ENCODE measurements at places on chromosomes 13 and 19.

- no peak for DNase-seq
Observed at GRCh38 chr13:21576426-21576825, 27.5 kb downstream of the MICU2 start.

- no peak for DNase-seq
Observed at GRCh38 chr13:37273836-37274235, 168.4 kb upstream of the CSNK1A1L start.

- DNase-seq = no peak
Observed at GRCh38 chr13:58343076-58343475, 711.5 kb downstream of the PCDH17 start.

- DNase-seq = no peak
Observed at GRCh38 chr13:37288057-37288720, 182.7 kb upstream of the CSNK1A1L start.

- no peak for DNase-seq
Observed at GRCh38 chr19:6730153-6730804, 7.1 kb downstream of the GPR108 start.

DNA sequence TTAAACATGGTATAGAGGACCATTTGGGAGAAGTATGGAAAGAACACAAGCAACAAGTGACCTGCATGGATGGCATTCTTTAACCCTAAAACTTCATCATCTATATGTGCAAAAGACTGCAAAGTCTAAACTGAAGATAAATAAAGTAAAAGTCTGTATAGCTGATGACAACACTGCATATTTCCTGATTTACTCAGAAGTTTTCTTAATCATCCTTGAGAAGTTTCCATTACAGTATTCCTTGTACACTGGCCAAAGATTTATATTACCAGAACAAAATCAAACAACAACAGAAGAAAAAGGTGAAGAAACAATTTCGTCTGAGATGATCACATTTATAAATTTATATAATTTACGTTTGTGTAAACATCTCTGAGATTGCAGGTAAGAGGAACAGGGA is 805.7 kb downstream of the PCDH9 start:
- no peak for DNase-seq

- DNase-seq = no peak
Observed at GRCh38 chr13:44402899-44403445, 29.3 kb downstream of the SERP2 start.

DNA sequence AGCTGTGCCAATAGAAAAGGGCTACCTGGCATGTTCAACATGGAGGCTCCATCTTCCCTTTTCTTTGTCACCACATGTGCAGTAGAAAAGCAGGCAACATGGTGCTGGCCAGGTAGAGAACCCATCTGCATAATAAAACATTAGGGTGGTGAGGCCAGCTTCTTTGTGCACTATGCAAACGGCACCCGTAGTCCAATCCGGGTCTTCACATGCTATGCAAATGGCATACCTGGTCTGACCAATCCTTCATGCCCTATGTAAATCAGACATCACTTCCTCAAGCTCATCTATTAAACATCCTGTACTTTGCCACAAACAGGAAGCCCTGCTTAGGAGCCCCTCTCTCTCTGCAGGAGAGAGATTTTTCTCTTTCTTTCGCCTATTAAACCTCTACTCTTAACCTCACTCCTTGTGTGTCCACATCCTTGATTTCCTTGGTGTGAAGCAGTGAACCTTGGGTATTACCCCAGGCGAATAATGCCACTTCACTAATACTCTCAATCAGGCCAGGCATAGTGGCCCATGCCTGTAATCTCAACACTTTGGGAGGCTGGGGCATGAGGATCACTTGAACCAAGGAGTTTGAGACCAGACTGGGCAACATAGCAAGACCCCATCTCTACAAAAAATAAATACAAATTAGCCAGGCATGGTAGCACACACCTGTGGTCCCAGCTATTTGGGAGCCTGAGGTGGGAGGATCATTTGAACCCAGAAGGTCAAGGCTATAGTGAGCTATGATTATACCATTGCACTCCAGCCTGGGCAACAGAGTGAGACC is 111.3 kb upstream of the MRI1 start:
- DNase-seq = no peak

DNA sequence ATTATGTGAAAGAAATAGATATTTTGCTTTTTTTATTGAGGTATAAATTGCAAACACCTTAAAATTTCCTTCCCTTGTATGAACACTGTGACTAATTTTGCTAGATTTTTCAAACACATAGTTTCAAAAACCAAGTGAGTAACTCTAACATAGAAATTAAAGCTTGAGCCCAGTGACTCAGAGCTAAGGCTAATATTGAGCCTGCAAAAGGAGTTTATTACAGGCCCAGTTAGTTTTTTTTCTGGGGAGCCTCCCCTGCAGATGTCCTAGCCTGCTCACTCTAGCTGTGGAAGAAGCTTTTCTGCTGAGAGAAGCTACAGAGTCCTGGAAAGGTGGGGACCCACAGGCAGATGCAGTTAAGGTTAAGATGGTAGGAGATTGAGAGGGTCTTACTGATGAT is 3.4 kb downstream of the ZNF430 start:
- no peak for DNase-seq

- DNase-seq = no peak
Observed at GRCh38 chr19:15717809-15718208, 10.0 kb upstream of the OR10H2 start.

DNA sequence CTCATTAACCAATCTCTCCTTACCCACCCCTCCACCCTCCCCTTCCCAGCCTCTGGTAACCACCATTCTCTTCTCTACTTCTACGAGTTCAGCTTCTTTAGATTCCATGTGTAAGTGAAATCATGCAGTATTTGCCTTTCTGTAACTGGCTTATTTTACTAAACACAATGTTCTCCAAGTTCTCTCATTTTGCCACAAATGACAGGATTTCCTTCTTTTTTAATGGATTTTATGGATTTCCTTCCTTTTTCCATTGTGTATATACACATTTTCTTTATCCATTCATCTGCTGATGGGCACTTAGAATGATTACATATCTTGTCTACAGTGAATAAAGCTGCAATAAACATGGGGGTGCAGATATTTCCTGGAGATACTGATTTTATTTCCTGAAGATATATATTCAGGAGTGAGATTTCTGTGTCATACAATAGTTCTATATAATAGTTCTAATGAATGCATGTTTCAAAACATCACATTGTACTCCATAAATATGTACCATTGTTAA is 20.2 kb downstream of the KCTD12 start:
- no peak for DNase-seq

DNA sequence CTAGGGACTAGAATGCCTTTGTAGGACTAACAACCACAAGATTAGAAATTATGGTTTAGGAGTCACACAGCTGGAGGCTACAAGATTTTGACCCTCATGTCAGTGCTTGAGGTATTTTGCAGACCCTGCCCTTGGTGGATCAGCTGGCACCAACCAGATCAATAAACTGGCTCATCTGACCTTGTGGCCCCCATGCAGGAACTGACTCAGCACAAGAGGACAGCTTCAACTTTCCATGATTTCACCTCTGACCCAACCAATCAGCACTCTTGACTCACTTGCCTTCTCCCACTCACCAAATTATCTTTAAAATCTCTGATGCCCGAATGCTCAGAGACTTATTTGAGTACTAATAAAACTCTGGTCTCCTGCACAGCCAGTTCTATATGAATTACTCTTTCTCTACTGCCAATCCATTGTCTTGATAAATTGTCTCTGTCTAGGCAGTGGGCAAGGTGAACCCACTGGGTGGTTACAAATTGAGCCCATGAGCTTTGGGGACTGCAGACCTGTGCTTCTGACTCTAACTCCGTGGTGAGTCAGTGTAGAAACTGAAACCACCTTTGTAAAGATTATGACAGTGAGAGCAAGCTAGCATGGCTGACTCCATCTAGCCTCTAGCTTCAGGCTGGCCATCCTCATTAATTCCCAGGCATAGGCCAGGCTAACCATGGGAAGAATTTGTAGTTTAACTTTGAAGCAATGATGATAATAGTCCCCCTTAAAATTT is 33.9 kb upstream of the CEACAM8 start:
- no peak for DNase-seq

DNA sequence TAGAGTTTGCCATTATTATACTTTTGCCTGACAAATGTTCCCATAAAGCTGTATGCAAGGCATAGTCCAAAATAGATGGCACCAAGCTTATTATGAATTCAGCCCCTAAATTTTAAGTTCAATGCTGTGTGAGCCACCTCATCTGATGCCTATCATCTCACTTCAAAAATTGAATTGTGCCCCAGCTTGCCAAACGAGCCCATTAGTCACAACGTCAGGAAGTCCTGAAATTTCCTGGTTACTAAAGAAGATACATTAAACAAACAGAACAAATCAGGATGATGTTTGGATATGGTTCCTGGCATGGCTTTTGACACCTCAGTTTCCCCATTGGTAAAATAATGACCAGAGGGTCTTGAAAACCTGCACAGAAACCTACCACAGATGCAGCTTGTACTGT is 147.5 kb upstream of the SOX21 start:
- no peak for DNase-seq

- DNase-seq = peak; percentile 52
Observed at GRCh38 chr13:24053519-24054251, 106.8 kb upstream of the SPATA13 start.

DNA sequence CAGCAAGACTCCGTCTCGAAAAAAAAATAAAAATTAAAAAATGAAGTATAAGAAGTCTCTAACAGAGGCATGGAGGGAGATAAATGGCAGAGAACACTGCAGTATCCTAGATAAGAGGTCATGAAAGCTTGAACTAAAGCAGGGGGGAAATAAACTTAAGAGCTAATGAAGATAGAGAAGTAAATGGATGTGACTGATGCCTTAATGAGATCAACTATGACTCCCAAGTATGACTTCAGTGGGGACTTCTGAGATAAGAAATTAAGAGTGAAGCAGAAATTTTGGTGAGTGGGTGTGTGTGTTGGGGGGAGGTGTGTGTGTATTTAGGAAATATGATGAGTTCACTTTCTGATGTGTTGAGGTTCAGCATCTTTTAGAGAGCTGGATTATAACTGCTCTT is 55.1 kb downstream of the DIAPH3 start:
- DNase-seq = no peak

DNA sequence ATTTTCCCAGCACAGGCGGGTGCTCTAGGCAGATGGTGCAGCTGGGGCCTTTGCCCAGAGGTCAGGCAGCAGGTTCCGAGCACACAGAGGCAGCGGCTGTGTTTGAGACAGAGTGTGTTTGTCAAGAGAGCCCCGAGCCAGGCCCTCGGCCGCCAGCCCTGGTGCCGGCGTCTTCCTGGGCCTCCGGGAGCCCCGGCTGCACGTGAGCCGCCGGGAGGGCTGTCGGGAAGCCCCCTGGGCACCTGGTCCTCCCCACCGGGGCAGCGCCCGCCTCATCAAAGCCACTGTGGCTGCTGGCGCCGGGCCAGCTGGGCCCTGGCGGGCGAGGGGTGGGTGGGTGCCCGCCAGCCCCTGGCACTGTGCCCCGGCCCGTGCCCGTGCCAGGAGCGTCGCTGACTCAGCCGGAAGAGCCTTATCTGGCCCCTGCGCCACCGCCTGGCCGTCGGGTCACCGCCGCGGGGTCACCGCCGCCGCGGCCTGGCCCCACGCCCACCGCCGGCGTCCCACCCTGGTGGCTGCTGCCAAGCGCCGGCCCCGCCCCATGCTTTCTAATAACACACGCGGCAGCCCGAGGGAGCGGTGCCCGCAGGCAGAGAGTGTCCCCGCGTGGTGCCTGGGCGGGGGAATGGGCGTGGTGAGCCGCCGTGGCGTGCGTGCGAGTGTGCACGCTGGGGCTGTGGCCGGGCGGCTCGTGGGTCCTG is 14.9 kb downstream of the ARID3A start:
- DNase-seq = no peak

- no peak for DNase-seq
Observed at GRCh38 chr13:44151474-44151873, 222.2 kb upstream of the SERP2 start.

GRCh38 chr19:16376649-16377048 is 52.0 kb downstream of the KLF2 start:
- DNase-seq = no peak

DNA sequence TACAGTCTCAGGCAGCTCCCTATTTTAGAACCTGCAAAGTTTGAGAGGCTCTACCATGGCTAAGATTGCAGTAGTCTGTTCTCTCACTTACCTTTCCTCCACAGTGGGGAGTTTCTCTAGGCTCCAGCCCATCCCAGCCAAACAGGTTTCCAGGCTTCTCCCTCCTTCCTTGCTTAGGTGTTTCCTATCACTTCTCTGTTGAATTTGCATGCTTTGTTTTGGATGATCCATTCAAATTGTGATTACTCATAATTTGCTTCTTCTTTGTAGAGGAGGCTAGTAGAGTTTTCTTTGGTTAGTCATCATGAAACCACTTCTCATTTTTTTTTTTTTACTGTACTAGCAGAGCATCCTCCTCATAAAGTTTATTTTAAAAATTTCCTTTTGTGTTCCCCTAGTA is 1242.2 kb upstream of the MIR17HG start:
- DNase-seq = no peak

GRCh38 chr13:77329911-77330584 is 3.2 kb upstream of the MYCBP2 start:
- DNase-seq = no peak

- no peak for DNase-seq
Observed at GRCh38 chr19:55777528-55777927, 8.6 kb downstream of the RFPL4AL1 start.

GRCh38 chr13:75102001-75102716 is 379.8 kb downstream of the TBC1D4 start:
- DNase-seq = no peak

DNA sequence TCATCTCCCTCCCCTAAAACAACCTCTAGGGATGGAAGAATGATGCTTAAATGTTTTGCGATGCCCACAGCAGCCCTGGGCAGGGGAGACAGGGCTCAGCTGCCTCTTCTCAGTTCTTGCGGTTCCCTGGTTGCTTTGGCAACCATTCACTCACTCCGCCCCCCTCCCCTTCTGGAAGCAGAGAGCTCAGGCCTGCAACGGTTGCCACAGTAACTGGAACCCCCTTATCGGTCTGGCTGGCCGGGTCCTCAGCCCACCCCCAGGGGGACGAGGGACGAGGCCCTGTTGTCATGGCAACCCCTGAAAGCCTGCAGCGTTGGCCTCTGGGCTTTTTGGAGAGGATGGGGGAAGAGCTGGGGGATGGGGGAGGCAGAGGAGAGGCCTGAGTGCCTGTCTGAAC is 19.5 kb downstream of the NOVA2 start:
- DNase-seq = no peak

Data from GM12892 (cell line).